ENCODE measurements at places on chromosomes 7 and 10.

- DNase-seq, result no peak
These were observed 332.2 kb downstream of the EXOC4 start for GRCh38 chr7:133584956-133585668.

- DNase-seq, result no peak
These were observed 3.1 kb upstream of the CPA1 start for GRCh38 chr7:130377178-130377577.

- no peak for DNase-seq
These were observed 72.4 kb downstream of the LMBR1 start for GRCh38 chr7:156820445-156821063.

- DNase-seq, result no peak
These were observed 24.5 kb upstream of the CUBN start for GRCh38 chr10:17154116-17154515.

DNA sequence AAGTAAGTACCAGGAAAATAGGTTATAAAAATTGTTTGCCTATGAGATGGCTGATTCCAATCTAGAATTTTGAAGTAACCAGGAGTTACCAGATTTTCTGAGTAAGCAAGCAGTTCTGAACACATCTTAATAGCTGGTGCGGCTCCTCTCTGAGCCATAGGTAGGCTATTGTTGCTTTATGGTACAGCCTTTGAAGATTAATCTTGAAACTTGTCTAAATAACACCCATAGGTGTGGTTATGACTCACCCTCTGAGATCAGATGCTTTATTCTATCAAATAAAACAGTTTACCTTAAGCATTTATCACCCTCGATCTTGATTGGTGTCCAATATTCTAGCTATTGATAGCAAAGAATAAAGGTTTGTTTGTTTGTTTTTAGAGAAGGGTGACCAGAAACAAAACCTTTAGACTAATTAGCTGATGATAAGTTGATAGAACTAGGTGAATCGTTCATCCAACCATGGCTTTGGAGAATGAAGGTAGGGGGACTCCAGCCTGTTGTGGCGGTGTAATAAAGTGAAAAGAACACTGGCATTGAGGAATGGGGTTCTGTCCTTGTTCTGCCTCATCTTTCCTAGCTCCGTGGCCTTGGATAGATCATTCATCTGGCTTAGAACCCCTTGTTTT, 72.2 kb downstream of the VTI1A start:
- no peak for DNase-seq

- DNase-seq, result no peak
These were observed 7.7 kb downstream of the ZSCAN25 start for GRCh38 chr7:99624484-99624883.

DNA sequence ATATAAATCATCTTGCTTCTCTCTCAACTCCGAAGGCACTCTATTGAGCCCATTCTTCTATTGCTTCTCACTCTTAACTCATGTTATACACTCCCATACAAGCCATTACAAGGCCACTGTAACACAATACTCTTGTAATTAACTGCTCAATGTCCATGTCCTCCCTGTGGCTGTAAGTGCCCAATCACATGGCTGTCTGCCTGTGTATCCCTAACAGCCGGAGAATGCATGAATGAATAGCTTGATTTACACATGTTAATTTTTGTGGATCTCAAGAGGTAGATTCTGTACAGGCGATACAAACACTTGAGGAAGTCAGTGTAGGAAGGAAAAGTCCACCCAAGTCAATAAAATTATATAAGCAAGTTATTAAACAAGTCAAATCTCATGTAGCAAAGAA, 215.6 kb downstream of the DOCK4 start:
- DNase-seq, result no peak

- DNase-seq, result peak; percentile 39
These were observed 44.0 kb upstream of the COL13A1 start for GRCh38 chr10:69757553-69758309.

GRCh38 chr10:119398996-119399395, 143.5 kb downstream of the RGS10 start:
- DNase-seq, result no peak

- DNase-seq, result peak; percentile 78
These were observed 71.5 kb upstream of the SLC13A1 start for GRCh38 chr7:123271231-123271630.

DNA sequence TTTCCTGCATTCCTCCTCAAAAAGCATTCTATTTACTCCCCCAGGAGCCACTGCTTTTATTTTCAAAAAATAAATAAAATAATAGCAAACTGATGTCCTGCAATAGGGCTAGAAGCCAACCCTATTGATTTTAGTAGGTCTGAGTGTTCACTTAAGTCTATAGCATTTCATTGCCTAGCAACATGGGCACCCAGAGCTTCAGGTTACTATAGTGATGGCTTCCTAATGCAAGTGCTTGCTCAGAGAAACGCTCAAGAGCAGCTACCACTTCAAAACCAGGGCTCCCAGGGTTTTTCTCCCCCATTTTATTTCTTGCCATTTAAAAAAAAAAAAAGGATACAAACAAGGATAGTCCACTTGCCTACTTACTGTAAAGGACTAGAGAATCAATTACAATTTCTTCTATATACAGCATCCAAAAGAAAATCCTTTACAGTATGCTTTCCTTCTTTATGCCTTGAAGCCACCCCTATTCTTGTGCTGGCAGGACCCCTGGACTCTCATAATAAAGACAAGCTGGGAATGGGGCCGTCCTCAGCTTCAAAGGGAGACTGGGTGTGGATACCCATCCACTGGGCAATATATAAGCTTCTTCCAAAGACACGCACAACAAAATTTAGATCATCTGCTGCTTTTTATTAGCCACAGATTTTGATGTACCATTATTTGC, 133.3 kb downstream of the VPS41 start:
- no peak for DNase-seq

- DNase-seq, result no peak
These were observed 160.0 kb upstream of the MKI67 start for GRCh38 chr10:128286141-128286761.

- no peak for DNase-seq
These were observed 186.0 kb upstream of the CACNA2D1 start for GRCh38 chr7:82629583-82629982.

DNA sequence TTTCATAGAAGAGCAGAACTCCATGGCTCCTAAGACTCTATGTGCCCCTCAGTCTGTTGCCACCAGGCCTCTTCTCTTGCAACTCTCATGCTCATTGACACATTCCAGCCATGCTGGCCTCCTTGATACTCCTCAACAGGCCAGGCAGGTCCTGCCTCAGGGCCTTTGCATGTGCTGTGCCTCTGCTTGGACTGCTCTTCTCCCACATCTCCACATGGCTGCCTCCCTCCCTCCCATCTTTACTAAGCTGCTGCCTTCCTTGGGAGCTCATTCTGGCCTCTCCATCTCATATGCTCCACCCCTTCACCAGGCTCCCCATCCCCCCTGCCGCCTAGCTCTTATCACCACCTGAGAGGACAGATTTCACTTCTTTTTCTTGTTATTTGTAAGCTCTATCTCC, 103.8 kb upstream of the GPR26 start:
- DNase-seq, result no peak

GRCh38 chr10:28036587-28036986, 37.7 kb upstream of the ODAD2 start:
- peak; percentile 26 for DNase-seq

DNA sequence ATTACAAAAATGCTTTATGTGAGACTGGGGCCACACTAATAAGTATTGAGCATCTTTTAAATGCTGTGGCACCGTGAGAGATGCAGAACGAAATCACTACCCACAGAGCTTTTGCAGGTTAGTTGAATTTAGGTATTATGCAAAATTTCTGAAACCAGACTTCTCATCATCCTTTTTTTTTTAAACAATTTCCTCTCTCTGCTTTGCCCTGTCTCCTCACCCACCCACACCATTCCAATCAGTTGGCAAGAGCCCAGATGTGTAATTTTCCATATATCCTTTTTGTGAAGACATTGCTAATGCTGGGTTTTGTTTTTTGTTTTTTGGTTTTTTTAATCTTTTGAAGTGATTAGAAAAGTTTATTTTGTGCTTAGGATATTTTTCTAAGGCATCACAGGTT, 1.1 kb downstream of the YAE1 start:
- no peak for DNase-seq

GRCh38 chr7:158809596-158809995, 19.7 kb downstream of the ESYT2 start:
- no peak for DNase-seq

- no peak for DNase-seq
These were observed 45.3 kb downstream of the STARD3NL start for GRCh38 chr7:38223306-38223705.

DNA sequence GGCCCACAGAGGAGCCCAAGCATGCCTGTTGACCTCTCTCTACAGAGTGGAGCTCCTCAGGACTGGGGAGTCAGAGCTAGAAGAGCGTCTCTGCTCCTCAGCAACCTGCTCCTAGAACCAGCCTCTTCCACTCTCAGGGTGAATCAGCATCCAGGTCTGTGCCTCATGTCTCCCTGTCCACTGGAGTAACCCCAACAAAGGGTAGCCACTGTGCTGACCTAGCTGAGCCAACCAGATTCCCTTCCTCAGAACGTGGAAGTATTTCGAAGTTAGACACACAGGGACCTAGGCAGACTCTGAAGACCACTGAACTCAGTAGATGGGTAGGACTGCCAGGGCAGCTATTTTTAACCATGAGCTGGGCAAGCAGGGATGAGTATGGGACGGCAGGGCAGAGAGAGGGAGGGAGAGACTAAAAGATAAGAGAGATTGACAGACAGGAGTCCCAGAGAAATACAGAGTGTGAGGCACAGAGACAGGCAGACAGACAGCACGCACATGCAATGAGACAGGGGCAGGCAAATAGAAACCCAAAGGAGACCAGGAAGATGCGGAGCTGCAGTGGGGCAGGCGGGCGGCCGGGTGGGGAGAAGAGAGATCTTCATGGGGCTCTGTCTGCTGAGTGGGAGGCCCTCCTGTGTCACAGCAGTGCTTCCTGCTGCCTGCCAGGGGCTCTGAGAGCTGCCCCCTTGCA, 56.7 kb downstream of the OSBPL3 start:
- DNase-seq, result no peak

DNA sequence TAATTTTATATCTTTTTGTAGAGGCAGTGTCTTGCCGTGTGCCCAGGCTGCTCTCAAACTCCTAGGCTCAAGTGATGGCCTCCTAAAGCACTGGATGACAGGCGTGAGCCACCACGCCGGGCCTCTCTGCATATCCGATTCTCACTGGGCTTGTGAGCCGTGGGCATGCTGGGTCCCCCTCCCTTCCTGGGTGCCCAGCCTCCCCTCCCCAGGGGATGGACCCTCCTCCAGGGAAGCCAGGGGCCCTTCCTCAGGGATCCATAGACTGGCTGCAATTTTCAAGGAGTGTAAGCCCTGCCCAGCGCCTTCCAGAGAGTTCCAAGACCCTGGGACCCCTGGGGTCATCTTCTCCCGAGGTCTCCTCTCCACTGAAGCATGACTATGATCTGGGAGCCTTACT, 23.7 kb upstream of the ELFN1 start:
- DNase-seq, result no peak

GRCh38 chr10:43808136-43808535, 159.5 kb upstream of the ZNF32 start:
- DNase-seq, result no peak

DNA sequence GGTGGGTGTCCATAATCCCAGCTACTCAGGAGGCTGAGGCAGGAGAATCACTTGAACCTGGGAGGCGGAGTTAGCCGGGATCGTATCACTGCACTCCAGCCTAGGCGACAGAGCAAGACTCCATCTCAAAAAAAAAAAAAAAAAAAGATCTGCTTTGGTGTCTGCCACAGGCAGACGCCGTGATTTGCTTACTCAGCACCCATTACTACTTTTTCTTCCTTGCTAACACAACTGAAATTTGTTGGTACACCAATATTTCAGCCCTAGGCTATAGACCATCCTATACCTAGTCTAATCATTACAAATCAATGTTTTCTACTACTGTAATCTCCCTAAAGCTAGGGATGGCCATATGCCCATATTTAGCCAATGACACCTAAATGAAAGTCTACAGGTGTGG, 53.5 kb upstream of the PARD3 start:
- no peak for DNase-seq

DNA sequence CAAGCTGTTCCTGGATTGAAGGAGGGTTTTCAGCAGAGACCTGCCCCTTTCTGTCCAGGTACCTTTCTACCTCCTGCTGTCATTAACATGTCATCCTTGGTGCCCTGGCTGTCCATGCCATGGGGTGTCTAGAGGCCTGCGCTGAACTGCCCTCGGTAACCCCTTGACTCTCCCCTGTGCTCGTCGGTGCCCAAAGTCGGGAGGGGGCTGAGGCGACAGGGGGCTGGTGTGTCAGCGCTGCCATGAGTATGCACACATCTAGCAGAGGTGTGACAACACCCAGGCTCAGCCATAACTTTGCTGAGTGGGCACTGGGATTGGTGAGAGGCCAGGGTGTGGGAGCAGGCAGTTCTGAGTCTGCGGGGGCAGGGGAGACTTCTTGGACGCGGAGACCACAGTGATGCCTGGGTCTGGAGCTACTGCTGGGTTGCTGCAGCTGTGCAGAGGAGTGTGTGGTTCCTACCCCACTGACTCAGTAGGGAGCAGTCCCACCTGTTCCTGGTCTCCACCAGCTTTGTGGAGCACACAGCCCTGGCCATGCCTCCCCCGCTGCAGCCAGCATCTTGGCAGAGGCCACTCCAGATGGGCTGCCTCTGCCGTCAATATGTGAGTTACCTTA, 376.2 kb upstream of the SEMA3C start:
- DNase-seq, result no peak

GRCh38 chr10:101155896-101156295, 24.8 kb downstream of the TLX1 start:
- no peak for DNase-seq

DNA sequence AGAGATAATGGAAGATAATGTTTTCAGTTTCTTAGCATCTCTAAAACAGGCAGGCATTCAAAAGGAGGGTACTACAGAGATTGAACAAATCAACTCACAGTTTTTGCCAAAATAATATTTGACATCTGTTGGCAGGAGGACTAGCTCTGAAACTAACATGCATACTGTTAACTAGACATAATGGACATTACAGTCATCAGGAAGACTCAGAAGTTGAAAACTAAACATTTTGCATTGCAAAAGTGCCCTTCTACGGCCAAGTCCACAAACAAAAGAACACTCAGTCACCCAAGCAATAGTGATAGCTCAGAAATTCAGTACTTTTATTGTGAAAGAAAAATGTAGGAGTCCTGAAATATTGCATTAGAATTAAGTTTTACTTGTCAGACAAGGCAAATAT, 399.0 kb downstream of the HGF start:
- no peak for DNase-seq

DNA sequence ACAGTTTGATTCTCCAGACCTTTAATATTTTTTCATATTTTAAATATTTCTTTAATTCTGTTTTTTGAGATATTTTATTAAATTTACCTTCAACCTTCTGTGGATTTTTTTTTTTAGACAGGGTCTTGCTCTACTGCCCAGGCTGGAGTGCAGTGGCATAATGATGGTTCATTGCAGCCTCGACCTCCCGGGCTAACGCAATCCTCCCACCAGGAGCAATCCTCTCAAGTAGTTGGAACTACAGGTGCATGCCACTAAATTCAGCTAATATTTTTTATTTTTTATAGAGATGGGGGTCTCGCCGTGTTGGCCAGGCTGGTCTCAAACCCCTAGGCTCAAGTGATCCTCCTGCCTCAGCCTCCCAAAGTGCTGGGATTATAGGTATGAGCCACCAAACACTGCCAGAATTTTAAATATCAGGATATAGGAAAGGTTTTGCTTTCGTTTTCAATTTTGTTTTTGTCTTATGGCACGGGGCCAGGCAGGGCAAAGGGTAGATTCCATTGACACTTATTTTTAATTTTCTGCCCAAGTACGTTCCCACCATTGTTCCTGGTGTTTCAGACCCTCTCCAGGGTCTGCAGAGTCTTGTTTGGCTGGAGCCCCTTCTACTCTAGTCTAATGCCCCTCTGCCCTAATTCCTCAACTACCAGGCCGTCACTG, 1.2 kb downstream of the TACC2 start:
- no peak for DNase-seq

GRCh38 chr10:28410420-28411135, 107.7 kb upstream of the MPP7 start:
- no peak for DNase-seq

All from RCC 7860 (cell line).